ENCODE measurements at places on chromosomes 7 and 10.

DNA sequence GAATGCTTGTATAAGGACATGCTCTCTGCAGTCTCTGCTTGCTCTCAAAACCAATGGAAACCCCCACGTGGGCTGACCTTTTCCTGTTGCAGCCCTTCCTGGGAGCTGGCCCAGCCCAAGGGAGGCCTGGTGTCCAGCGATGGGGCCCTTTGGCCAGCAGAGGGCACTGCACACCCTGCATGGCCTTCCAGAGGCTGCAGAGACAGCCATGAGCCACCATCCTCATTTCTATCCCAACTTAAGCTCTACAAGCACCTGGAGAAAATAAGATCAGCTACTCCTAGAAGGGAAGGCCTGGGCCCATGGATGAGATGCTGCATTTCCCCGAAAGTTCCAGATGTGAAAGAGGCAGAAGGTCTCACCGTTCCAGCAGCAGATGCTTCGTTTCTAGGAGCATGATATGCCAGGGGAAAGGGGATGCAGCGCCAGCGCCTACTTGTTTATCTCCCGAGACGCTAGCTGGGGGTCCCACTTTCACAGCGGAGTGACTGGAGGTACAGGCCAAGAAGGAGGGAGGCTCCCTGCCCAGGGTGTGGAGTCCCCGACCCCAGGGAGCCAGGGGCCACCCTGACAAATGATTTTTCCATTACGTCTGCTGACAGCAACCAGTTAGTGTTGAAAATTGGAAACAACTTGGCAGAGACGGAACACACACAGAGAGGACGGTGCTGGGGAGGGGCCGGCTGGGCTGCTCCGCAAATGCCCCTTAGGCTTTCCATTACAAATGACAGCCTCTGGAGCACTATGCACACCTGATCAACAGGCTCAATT lies 106.4 kb downstream of the ZRANB1 start:
- DNase-seq, result peak; percentile 91
- no peak overlapping the region for H3K4me3 ChIP-seq
- H3K4me1 ChIP-seq, result no peaks in the 10 kb centered on the region
- H3K27ac ChIP-seq, result no peak overlapping the region
- H3K27me3 ChIP-seq, result no peaks in the 10 kb centered on the region

DNA sequence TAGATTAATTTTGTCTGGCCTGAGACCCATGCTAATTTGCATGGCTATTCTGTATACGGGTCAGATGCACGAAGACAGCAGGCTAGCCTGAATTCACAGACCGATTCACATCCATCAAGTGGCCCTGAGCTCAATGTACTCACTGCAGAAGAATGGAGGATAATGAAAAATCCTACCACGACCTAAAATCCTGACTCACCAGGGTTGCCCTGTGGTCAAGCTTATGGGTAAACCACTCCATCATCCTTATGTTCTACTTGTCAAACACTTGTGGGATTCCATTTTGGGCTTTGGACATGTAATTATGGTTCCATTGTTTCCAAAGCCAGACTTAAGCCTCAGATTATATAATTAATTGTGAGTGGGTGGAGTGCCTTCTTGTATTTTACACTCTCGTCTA lies 110.4 kb upstream of the ZNF438 start:
- H3K36me3 ChIP-seq, result no peaks in the 10 kb centered on the region
- no peaks in the 10 kb centered on the region for H3K27me3 ChIP-seq
- no peak overlapping the region for H3K27ac ChIP-seq
- no peak for DNase-seq
- no peaks in the 10 kb centered on the region for H3K4me1 ChIP-seq

DNA sequence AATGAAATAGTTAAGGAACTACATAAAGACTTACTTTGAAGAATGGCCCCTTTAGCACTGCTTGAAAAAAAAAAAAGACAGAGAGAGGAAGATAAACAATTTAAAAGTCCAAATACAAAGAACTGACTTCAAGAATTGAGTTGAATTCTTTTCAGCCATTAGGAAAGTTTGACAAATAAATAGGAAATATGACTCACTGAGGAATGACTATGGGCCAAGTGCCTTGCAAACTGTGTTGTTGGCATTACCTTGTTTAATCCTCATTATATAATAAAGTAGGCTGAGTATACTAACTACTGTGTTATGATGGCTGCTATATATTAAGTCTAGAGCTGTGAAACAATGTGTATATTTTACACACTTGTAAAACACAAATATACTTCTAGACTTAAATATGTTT lies 151.1 kb downstream of the ELMO1 start:
- no peaks in the 10 kb centered on the region for H3K27me3 ChIP-seq
- DNase-seq, result no peak
- H3K4me1 ChIP-seq, result no peaks in the 10 kb centered on the region
- no peak overlapping the region for H3K4me3 ChIP-seq
- no peaks in the 10 kb centered on the region for H3K36me3 ChIP-seq

GRCh38 chr10:97573021-97573420 lies 442 bp downstream of the ANKRD2 start:
- H3K27me3 ChIP-seq, result no peaks in the 10 kb centered on the region
- H3K4me3 ChIP-seq, result no peak overlapping the region
- no peaks in the 10 kb centered on the region for H3K4me1 ChIP-seq
- peaks cover 2% of the 10 kb centered on the region for H3K36me3 ChIP-seq

DNA sequence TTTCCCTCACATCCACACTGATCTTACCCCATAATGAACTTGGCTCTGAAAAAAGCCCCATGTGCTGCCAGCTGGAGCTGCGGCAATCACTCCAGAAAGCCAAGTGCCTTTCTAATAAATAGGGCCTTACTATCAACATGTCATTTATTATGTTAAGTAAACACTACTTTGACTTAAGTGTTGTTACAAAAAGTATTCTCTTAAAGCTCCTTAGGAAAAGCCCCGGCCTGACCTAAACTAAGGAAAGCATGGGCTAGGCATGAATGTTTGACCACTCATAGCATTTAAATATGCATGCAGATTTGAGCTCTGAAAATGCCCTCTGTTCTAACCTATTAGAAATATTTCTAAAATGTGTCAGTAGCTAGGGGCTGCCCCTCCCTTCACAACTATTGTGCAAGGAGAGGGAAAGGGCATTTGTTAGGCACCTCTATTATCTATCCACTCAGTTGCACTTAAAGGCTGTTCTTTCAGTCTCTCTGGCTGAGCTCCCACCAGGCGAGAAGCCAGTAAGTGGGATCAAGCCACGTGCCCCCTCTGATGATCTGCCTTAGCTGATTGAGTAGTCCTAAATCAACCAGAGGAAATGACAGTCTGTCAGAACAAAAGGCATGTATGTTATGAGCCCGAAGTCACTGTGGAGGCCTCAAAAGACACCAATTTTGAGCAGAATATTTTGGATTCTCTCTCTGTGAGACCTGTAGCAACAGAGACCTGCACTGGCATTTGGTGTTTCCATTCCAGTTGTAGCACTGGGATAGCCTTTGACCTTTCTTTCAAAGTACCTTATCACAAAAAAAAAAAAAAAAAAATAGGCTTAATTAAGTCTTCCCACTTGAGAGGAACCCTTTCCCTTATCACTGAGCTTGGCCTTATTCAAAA lies 77.1 kb downstream of the ITGB8 start:
- H3K4me3 ChIP-seq, result no peak overlapping the region
- H3K27me3 ChIP-seq, result no peaks in the 10 kb centered on the region
- no peak for DNase-seq
- no peak overlapping the region for H3K27ac ChIP-seq
- H3K4me1 ChIP-seq, result peaks cover 1% of the 10 kb centered on the region
- no peaks in the 10 kb centered on the region for H3K36me3 ChIP-seq
